Lung (tissue), 17 donors: ENCODE measurements at places on chromosomes 12 and 14.

GRCh38 chr14:97408937-97409815 is 612.0 kb downstream of the VRK1 start:
- DNase-seq: no peak

GRCh38 chr12:95693689-95694088 is 96.9 kb downstream of the NTN4 start:
- DNase-seq: no peak

- DNase-seq: peak; percentile 49
Observed at GRCh38 chr12:68792952-68793351, 15.0 kb upstream of the MDM2 start.

DNA sequence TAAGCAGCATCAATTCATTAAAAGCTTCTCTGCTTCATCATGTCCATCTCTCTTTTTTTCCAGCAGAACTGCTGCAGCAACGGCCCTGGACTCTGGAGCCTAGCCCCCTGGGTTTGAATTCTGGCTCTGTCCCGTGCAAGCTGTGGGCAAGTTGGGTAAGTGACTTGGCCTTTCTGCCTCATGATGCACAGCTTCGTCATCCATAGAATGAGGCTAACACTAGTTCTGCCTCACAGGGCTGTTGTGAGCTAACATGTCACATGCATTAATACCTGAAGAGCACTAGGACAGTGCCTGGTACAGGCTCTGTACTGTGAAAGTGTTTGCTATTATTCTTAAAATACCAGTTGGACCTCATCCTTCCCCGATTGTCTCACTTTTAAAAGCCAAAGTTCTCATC is 4.2 kb downstream of the KRT82 start:
- no peak for DNase-seq

GRCh38 chr14:69574954-69575295 is 254 bp upstream of the CCDC177 start:
- DNase-seq: no peak

DNA sequence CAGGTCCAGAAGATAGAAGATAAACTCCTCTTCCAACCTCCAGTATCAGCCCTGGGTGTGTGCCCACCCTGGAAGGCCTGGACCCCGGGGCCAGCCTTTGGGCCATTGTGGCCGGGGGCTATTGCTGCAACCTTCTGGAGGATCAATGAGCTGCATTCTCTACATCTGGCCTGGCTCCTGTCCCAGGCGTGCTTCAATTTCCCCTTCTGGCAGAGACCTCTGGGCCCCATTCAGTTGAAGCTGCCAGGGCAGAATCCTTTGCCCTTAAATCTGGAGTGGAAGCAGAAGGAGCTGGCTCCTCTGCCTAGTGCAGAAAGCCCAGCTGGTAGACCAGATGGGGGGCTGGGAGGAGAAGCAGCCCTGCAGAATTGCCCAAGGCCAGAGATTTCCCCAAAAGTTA is 10.0 kb downstream of the NYNRIN start:
- peak; percentile 67 for DNase-seq

DNA sequence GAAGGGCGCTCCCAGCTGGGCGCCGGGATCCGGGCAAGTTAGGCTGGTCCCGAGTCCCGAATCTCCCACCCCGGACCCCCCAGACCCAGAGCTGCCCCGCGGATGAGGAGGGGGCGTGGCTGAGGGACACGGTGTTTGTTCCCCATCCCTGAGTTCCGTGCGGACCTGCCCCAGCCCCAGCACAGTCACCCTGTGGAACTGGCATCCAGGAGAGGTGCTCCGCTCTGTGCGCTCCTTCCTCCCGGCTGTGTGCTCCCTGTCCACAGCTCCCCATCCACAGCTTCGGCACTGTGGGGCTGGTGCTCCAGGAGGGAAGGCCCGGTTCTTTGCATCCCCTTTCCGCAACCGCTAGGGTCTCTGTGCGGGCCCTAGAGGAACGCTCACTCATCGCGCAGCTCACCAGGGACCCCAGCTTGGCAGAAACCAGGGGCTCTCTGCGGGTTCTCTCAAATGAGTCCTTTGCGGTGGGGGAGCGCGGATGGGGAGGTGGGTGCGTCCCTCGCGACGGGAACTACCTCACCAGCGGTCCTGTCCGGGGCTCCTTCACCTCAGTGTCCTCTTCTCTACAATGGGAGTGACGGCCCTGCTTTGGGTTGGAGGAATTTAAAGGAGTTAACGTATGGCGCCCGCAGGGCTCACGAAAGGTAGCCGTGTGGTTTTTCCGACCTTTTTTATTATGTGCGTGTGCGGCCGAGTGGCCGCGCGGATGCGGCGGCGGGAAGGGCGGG is 845 bp downstream of the TMEM132C start:
- peak; percentile 66 for DNase-seq

GRCh38 chr12:31991146-31991545 is 31.9 kb downstream of the RESF1 start:
- no peak for DNase-seq

GRCh38 chr12:78088391-78088832 is 257.7 kb downstream of the NAV3 start:
- no peak for DNase-seq

- no peak for DNase-seq
Observed at GRCh38 chr12:117792471-117792870, 176.3 kb downstream of the KSR2 start.

DNA sequence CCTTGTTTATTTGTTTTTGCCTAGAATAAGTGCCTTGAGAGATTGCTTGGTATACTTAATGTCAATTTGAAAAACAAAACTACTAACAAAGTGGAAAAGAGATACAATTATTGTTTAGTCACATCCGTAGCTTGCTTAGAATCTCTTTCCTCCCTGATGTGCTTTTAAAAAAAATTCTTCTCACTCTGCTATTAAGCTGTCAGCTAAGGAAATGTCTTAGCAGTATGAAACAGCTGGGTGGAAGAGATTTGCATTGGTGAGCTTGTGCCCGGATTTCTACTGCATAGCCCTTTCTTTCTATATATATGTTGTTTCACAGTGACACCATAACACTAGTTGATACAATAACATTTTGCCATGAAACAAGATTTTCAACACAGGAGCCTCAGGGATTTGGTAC is 229.4 kb upstream of the RGS6 start:
- DNase-seq: peak; percentile 90

- no peak for DNase-seq
Observed at GRCh38 chr12:48334808-48335207, 15.9 kb downstream of the ZNF641 start.

DNA sequence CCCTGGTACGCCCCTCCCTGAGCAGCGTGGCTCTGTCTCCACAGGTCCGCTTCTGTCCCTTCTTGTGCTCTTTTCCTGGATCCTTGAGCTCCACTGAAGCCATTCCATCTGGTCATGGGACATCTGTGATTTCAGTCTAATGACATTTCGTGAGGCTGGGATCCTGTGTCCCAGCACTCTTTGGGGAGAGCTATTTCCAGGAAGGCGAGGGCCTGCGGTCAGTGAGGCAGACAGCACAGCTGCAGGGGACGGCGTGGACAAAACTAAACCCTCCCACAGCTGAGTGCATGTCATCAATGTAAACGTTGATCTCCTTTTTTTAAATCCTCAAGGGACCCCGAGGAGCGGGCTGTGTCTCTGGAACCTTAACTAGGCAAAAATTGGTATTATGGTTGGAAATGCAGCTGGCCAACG is 127.7 kb downstream of the DACT1 start:
- DNase-seq: peak; percentile 63

DNA sequence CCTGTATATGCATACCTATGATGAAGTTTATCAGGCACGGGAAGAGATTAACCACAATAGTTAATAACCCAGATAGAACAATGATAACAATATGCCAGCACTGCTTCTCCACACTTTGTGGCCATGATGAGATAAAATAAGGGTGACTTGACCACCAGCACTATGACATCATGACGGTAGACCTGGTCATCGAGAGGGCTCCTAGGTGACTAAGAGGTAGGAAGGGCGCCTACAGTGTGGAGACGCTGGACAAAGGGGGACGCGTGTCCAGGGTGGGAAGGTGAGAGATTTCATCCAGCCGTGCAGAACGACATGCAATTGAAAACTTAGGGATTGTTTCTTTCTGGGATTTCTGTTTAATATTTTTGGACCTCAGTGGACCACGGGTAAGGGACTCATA is 221.8 kb upstream of the RTL1 start:
- DNase-seq: no peak

DNA sequence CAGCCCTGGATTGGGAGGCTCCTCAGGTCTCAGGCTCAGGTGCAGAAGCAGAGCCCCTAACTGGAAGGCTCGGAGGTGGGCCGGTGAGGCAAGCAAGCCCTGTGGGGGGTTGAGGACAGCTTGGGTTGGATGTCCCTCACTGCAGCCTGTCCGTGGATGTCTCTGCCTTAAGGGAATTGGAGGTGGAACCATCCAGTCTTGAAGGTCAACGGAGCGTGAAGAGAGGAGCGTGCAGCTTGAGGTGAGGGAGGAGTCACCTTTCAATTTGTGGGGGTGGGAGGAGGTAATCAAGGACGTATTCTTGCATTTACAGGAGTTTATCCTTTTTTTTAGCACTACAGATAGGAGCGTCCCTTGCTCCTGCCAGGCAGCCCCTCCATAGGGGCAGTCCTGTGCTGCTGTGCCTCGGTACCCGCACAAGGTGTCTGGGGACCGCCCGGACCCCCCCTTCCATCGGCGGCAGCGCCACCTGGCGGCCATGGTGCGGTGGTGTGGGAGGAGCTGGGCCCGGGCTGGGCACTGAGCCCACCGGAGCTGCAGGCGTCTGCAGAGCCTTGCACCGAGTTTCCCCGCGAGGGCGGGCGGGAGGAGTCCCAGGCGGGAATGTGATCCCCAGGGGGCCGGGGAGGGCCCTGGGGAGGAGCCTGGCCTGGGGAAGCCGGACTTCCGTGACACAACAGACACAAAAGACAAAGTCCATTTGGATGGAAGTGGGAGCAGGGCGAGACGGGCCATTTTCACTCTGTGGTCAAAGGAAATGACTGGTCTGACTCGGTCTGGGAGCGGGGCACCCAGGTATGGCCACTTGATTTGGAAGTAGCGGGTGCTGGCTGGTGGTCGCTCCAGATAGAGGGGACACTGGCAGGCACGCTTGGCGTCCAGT is 864 bp downstream of the DNAJC22 start:
- peak; percentile 92 for DNase-seq

DNA sequence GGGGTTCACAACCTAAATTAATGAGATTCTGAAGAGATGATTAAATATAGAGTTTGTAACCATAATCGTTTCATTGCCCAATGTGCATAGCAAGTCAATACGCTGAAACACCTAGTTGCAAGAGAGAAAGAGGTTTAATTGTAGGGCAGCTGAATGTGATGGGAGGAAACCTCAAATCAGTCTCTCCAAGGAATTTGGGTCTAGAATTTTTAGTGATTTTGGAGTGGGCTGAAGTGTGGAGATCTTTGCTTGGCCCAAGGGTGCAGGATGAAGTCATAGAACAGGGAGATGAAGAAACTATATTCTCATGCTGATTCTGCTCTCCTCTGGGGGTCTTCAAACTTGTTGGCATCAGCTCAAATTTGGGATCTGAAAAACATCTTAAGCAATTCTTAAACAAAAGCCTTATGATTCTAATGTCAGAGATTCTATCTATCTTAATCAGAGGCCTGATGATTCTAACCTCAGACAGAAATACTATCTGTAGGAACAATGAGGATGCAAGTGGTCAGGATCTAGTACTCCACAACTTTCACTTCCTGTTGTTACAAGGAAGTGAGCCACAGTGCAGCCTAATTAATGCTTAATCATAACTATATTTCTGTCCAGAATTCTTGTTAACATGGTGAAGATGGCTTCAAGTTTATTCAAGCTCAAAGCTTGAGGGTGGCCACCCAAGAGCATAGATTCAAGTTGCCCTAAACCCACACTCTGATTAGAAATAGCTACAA is 80.2 kb upstream of the FUT8 start:
- DNase-seq: no peak

DNA sequence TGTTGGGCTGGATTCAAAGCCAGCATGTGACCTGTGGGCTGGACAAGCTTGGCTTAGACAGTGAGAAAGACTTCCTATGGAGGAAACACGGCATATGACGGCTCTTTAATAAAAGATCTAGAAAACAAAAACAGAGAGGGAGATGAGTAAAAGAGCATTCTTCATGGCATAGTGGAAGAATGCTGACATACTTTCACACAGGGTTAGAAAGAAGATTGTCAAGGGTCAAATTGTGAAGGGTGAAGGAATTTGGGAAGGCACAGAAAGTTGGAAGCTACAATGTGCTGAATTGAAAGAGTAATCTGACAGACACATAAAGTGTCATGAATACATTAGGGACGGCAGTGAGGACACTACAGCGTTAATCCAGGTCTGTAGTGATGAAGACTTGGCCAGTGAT is 63.4 kb downstream of the GALNT4 start:
- DNase-seq: peak; percentile 51

GRCh38 chr14:103391048-103391447 is 5.8 kb downstream of the MARK3 start:
- DNase-seq: peak; percentile 53

DNA sequence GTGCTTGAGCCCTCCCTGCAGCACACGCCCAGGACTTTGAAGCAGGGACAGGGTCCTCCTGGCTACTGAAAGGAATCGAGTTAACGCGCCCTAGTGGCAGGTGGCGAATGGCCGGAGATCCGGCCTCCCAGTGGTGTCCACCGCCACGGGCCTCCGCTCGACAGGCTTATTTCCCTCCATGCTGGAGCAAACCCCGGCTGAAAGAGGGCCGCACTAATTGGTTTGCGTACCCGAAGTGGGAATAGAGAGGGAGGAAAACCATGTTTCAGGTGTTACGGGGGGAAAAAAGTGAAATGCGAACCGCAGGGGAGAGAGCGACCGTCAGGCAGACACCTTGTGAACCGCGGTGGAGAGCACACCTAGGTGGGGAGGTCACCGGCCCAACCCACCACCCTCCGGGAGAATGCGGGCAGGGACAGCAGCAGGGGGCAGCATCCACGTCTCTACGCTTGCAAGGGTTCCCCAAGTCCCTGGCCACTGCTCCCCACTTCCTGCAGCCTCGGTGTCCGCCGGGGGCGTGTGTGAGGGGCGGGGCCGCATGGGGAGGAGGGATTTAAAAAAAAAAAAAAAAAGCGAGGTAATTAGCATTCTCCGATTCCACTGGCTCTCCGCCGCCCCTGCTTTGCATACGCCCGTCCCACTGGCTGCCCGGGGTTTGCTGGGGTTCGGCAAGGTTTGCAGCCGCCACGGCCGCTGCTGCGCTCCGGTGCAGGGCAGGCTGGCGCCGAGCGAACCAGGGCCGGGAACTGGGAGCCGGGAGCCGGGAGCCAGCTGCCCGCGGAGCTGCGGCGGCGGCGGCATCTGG is 224.6 kb upstream of the CRY1 start:
- DNase-seq: peak; percentile 92

- no peak for DNase-seq
Observed at GRCh38 chr14:54647378-54647777, 80.5 kb downstream of the SAMD4A start.

GRCh38 chr12:132393991-132394949 is 64.9 kb upstream of the GALNT9 start:
- no peak for DNase-seq

- DNase-seq: no peak
Observed at GRCh38 chr14:36683083-36683724, 21.5 kb downstream of the PAX9 start.

- no peak for DNase-seq
Observed at GRCh38 chr12:16348435-16349130, 1.1 kb downstream of the MGST1 start.
